MCF 10A (cell line): ENCODE measurements at places on chromosomes 12 and 14.

DNA sequence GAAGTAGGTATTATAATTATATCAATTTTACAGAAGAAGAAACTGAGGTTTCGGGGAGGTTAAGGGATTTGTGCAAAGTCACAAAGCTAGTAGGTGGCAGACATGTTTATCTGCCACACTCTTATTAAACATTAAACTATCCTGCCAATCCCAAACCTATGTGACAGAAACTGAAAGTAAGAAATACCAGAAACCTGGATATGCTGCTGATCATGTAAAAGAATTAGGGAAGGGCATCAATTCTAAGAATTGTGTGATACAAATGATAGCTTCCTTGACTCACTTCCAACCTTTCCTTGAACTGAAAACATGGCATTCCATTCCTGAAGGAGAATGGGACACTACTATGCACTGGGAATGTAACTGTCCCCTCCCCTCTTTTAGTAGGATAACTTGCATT is 16.9 kb downstream of the TAOK3 start:
- peak overlapping the region; percentile 69 for H3K27ac ChIP-seq
- H3K27me3 ChIP-seq = no peaks in the 10 kb centered on the region
- DNase-seq = no peak
- H3K4me3 ChIP-seq = no peak overlapping the region

GRCh38 chr12:54032086-54032619 is 697 bp upstream of the HOXC5 start:
- no peaks in the 10 kb centered on the region for H3K27me3 ChIP-seq
- peaks cover 8% of the 10 kb centered on the region for H3K4me1 ChIP-seq
- peak overlapping the region; percentile 71 for H3K4me3 ChIP-seq
- H3K36me3 ChIP-seq = peaks cover 20% of the 10 kb centered on the region
- no peak for DNase-seq

- H3K27ac ChIP-seq = peak overlapping the region; percentile 92
- H3K27me3 ChIP-seq = no peaks in the 10 kb centered on the region
- peaks cover 33% of the 10 kb centered on the region for H3K4me1 ChIP-seq
- H3K36me3 ChIP-seq = no peaks in the 10 kb centered on the region
Measured at GRCh38 chr14:65239143-65239937, 137.0 kb upstream of the MAX start.

GRCh38 chr12:121288158-121288845 is 8.2 kb downstream of the CAMKK2 start:
- H3K27me3 ChIP-seq = no peaks in the 10 kb centered on the region
- no peak overlapping the region for H3K4me3 ChIP-seq
- no peaks in the 10 kb centered on the region for H3K4me1 ChIP-seq
- DNase-seq = no peak
- peaks cover 35% of the 10 kb centered on the region for H3K36me3 ChIP-seq
- no peak overlapping the region for H3K27ac ChIP-seq

DNA sequence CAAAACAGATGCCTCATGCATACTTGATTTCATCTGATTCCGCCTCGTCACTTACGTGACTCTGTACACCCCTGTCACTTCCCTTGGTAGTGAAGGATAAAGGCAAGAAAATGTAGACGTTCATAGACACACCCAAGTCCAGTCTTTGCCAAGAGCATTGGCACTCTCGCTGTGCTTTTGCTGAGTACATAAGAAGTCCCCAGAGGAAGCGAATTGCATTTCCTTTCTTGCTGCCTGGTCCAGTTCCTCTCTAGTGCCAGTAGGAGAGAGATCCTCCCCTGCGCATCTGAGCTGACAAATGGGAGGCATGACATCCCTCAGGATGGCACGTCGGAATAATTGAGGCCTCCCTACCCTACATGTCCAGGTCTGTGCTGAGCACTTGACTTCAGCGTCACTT is 21.3 kb upstream of the RIN3 start:
- H3K27me3 ChIP-seq = no peaks in the 10 kb centered on the region
- no peaks in the 10 kb centered on the region for H3K4me1 ChIP-seq
- H3K36me3 ChIP-seq = no peaks in the 10 kb centered on the region
- no peak for DNase-seq
- no peak overlapping the region for H3K4me3 ChIP-seq

DNA sequence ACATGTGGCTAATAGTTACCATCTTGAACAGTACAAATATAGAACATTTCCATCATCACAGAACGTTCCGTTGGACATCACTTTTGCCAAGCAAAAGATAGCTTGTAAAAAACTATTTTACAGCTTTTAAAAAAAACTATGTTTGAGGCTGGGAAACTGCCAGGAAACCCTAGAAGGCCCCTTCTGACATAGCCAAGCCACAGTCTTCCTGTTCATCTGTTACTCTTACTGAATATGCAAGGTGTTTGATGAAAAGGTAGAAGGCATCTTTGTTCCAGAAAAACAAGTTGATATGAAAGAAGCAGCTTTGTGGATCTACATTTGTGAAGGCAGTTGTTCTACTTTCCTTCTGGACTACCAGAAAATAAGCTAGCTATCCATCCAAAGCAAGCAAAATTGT is 23.6 kb upstream of the WNK1 start:
- H3K27me3 ChIP-seq = no peaks in the 10 kb centered on the region
- no peak overlapping the region for H3K27ac ChIP-seq
- H3K4me1 ChIP-seq = peaks cover 24% of the 10 kb centered on the region
- no peak overlapping the region for H3K4me3 ChIP-seq

DNA sequence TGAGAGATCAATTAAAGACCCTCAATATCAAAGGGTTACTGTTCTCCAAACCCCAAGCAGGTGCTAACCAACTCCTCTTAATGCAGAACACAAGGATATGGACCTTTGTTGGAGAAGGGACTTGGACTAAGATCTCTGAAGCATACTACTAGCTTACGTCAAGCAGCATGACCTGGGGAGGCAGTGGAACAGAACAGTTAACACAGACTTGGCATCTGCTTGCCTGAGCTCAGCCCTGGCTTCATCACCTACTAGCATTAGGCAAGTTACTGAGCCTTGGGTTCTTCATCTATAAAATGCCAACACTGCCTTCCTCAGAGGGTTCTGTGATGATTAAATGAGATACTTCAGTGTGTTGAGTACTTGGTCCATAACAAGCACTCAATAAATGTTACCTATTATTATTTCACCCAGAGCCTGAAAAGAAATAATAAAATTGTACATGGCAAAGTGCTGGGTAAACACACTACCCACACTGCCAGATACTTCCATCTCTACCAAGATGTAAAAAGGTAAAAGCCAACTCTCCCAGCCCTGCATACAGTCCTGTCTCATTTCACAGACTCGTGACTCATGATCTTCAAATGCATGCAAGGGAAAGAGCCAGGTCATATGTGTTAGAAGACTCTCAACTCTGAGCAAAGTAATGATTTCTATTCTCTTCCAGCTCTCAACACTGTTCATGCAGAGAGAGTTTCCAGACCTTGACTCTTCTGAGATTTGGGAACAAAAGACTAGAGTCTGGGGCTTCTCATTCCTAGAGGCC is 39.7 kb downstream of the FMNL3 start:
- no peak for DNase-seq
- H3K4me1 ChIP-seq = peaks cover 10% of the 10 kb centered on the region
- no peak overlapping the region for H3K4me3 ChIP-seq
- H3K27me3 ChIP-seq = no peaks in the 10 kb centered on the region

- no peak overlapping the region for H3K4me3 ChIP-seq
- H3K27me3 ChIP-seq = no peaks in the 10 kb centered on the region
- peaks cover 23% of the 10 kb centered on the region for H3K4me1 ChIP-seq
- H3K27ac ChIP-seq = no peak overlapping the region
- no peaks in the 10 kb centered on the region for H3K36me3 ChIP-seq
Measured at GRCh38 chr12:13227191-13227590, 30.7 kb downstream of the EMP1 start.

DNA sequence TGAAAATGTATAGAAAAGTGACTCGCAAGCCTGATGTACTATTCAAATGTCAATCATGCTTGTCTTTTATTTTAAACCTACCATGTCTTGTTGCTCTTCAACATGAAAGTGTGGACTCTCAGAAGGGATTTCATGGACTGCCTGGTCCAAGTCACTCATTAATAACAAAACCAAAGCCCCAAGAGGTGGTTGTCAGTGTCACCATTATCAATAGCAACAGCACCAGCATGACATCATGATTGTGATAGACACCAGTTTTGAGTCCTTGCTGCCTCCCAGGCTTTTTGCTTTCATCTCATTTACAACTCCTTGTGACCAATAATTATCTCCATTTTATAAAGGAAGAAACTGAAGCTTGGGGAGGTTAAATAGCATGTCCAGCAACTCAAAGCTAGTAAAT is 112.0 kb upstream of the TMPO start:
- no peak for DNase-seq
- H3K27ac ChIP-seq = no peak overlapping the region
- no peaks in the 10 kb centered on the region for H3K36me3 ChIP-seq
- peaks cover 12% of the 10 kb centered on the region for H3K4me1 ChIP-seq
- H3K4me3 ChIP-seq = no peak overlapping the region

- H3K36me3 ChIP-seq = no peaks in the 10 kb centered on the region
- no peak for DNase-seq
- no peak overlapping the region for H3K4me3 ChIP-seq
- H3K27ac ChIP-seq = no peak overlapping the region
- H3K4me1 ChIP-seq = peaks cover 6% of the 10 kb centered on the region
Measured at GRCh38 chr12:6478416-6478815, 7.9 kb upstream of the VAMP1 start.

DNA sequence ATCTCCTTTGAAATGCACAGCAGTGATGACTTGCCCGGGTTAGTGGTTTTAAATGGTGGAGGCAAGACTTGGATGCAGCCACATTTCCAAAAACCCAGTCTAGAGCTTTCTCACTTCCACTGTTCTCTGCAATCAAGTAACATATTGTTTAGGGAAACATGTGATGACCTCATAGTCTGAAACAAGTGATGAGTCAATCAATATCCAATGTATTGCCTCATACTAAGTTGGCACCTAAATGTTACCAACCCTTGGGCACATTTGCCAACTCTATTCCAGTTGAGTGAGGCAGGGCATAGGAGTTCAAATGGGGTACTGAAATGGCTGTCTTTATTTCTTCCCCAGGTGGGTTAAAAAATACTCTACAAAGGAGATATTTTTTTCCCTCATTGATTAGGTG is 1105.4 kb downstream of the VRK1 start:
- no peak overlapping the region for H3K4me3 ChIP-seq
- H3K27me3 ChIP-seq = no peaks in the 10 kb centered on the region
- H3K27ac ChIP-seq = no peak overlapping the region
- H3K4me1 ChIP-seq = peaks cover 5% of the 10 kb centered on the region

DNA sequence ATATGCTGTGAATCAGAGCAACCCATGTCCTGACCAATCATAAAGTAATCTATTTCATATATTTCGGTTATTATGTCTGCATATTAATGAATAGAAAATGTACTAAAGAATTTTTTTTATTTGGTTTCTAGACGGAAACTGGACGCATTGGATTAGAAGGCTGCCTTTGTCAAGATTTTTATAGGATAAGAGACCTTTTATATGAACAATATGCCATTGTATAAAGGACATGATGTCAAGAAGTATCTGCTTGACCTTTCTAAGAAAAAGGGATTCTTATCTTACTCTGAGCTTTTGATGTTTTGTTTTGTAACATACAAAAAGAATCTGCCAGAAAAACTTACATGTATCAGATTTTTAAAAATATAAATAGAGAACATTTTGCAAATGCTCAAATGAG is 39.8 kb downstream of the CPSF2 start:
- peaks cover 94% of the 10 kb centered on the region for H3K36me3 ChIP-seq
- H3K27ac ChIP-seq = no peak overlapping the region
- no peaks in the 10 kb centered on the region for H3K27me3 ChIP-seq
- H3K4me1 ChIP-seq = no peaks in the 10 kb centered on the region

- H3K4me3 ChIP-seq = no peak overlapping the region
- H3K4me1 ChIP-seq = no peaks in the 10 kb centered on the region
- H3K27me3 ChIP-seq = no peaks in the 10 kb centered on the region
- no peak overlapping the region for H3K27ac ChIP-seq
- no peak for DNase-seq
- H3K36me3 ChIP-seq = no peaks in the 10 kb centered on the region
Measured at GRCh38 chr12:85157035-85157603, 121.0 kb downstream of the LRRIQ1 start.

DNA sequence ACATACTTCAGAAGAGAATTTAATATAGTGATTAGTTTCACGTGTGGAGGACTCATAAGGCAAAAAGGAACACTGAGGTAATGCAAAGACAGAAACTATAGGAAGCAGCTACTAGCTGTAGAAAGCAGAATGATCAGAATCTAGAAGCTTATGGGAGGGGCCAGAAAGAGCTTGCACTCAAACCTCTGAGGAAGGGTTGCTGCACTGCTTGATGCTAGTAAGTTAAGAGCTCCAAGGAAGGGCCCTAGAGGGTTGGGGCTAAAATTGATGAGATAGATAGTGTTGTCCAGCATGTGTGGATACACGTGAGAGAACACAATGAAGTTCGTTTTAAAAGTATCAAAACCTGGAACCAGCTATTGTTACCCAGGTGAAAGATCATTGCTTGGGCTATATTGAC is 311.1 kb downstream of the SLC6A15 start:
- no peaks in the 10 kb centered on the region for H3K4me1 ChIP-seq
- no peaks in the 10 kb centered on the region for H3K27me3 ChIP-seq
- H3K27ac ChIP-seq = no peak overlapping the region

GRCh38 chr12:125186471-125187147 is 121.4 kb downstream of the AACS start:
- no peaks in the 10 kb centered on the region for H3K36me3 ChIP-seq
- H3K27ac ChIP-seq = no peak overlapping the region
- H3K4me3 ChIP-seq = peak overlapping the region; percentile 50
- DNase-seq = no peak
- peaks cover 5% of the 10 kb centered on the region for H3K4me1 ChIP-seq

DNA sequence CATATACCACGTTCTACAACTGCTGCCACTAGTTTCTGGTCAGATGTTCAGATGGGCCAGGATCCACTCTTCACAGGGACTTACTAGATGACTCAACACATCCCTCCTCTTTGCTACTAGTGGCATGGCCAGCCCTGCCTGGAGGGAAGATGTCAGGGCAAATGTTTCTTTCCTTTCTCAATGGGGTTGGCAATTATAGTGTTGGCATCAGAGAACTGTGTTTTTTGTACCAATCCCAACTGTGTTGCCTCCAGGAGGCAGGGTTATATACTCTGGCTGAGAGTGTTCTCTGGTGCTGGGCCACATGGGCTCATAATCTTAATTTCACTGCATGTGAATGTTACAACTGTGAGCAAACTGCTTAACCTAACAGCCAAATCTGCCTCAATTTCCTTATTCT is 69.9 kb upstream of the AVPR1A start:
- DNase-seq = peak; percentile 13
- H3K4me3 ChIP-seq = no peak overlapping the region
- peaks cover 5% of the 10 kb centered on the region for H3K4me1 ChIP-seq
- peaks cover 39% of the 10 kb centered on the region for H3K27me3 ChIP-seq
- peak overlapping the region; percentile 40 for H3K27ac ChIP-seq
- H3K36me3 ChIP-seq = no peaks in the 10 kb centered on the region

GRCh38 chr14:68076451-68076850 is 256.9 kb downstream of the RAD51B start:
- H3K27ac ChIP-seq = peak overlapping the region; percentile 39
- H3K27me3 ChIP-seq = no peaks in the 10 kb centered on the region
- H3K4me3 ChIP-seq = no peak overlapping the region
